Fibroblast of the aortic adventitia (primary cell): ENCODE measurements at places on chromosomes 16 and 17.
A peak's percentile ranks its signal among the peaks of the same experiment; 100 is the strongest.

DNA sequence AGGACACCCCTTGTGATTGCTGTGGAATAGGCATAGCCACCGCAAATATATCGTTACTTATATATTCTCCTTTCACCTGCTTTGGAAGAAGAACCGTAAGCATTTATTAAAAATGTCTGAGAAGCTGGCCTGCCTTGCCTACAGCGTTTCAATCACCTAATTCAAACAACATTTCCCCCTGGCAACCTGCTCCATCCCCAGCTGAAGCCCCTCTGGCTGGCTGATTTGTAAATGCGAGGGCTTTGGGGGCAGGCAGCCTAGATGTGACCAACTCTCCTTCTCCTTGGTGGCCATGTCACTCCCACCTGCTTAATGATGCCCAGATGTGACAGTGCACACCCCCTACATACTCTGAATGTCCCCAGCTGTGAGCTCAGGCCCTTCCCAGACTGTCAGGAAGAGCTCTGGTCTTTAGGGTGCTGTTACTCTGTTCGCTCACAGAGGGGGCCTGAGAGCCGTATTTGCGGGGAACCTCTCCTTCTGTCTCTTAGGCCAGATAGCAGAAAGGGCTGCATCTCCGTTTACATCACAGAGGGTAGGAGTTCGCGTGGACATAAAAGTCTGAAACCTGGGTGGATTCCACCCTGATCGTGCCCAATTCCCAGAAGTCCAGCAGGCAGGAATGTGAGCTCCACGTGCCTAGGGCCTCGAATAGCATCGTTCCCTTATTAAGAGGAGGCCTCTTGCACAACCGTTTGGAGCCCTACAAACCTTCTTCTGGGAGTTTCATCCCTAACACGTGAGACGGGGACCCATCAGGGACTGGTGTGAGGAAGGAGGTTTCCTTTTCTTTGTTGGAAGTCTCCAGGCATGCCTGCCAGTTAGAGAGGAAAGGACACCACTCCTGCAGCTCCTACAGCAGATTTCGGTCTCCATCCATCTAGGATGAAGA lies 2.4 kb upstream of the SDK2 start:
- DNase-seq = no peak

DNA sequence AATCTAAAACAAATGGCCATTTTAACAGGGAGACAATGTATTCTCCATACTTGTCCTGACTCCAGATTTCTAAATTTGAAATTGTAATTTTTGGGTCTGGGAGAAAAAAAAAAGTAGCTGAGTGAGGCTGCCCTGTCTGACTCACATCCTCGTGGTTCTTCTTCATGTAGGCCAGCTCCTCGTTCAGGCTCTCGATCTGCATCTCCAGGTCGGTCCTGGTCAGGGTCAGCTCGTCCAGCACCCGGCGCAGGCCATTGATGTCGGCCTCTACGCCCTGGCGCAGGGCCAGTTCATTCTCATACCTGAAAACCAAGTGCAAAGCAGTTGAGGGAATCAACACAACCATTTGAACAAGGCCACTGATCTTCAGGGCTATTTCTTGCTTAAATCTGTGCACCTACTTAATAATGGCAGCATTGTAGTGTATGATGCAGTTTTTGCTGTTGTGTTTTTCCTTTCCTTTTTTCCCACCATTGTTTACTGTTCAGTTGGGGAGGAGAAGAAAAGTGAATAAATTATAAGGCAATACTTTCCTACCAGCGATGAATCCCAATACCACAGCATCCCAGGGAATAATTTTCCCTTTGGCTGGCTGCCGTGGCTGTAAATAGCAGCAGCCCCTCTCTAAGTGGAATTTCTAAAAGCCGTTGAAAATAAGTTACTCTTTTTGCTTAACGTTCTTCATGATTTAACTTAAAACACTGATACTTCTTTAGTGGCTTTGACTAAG lies 2.2 kb downstream of the KRT12 start:
- no peak for DNase-seq

DNA sequence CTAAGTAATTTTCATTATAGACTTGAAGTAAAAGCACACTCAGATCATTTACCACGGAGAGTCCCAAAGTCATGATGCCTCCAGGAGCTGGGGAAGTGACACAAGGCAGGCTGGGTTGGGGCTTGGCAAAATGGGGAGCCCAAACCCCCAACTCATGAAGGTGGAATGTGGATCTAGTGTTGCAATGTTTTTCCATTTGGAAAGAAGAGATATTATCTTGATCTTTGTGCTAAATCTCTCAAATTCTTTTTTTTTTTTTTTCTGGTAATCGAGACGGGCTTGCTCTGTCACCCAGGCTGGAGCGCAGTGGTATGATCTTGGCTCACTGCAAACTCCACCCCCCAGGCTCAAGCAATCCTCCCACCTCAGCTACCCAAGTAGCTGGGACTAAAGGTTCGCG lies 7.5 kb upstream of the KCNG4 start:
- DNase-seq = no peak

- peak; percentile 25 for DNase-seq
Observed at GRCh38 chr16:19167710-19168370, at the start of gene SYT17. Gene SYT17 (plus strand): TSS chr16:19168240. CDS start chr16:19168647, 407 bp downstream.

GRCh38 chr16:26598061-26598460 lies 468.7 kb upstream of the C16orf82 start:
- DNase-seq = no peak

DNA sequence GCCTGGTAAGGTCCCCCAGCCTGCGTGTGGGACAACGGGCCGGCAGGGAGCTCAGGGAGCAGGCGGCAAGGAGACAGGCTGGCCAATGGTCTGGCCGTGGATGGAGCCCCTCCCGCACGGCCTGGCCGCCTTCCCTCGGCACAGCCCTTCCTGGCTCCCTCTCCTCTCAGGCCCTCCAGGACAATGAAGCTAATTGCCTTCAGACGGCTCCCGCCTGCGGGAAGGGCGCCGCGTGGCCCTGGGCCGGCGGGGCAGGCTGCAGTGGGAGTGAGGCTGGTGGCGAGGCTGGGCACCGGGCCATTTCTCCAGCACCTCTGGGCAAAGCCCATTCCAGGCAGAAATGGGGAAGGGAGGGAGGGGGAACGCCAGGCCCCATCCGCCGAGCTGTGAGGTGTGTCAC lies 50.9 kb downstream of the ENGASE start:
- DNase-seq = no peak
